ENCODE measurements at places on chromosomes 12 and 14.

DNA sequence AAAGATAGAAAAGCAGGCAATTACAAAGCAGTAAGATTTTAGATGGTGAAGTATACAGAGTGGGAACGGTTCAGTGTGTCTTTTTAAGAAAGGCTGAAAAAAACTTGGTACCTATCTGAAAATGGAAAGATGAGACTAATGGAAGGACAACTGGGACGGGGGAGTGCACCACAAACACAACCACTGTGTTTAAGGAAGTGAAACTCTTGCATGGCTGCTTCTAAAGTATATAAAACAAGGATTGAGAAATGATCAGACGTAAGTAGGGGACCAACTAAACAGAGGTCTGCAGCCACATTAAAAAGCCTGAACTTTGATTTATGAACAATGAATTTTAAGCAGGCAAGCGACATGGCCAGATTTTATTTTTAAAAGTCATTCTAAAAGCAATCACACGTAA is 328.6 kb downstream of the MDGA2 start:
- no peak for DNase-seq

DNA sequence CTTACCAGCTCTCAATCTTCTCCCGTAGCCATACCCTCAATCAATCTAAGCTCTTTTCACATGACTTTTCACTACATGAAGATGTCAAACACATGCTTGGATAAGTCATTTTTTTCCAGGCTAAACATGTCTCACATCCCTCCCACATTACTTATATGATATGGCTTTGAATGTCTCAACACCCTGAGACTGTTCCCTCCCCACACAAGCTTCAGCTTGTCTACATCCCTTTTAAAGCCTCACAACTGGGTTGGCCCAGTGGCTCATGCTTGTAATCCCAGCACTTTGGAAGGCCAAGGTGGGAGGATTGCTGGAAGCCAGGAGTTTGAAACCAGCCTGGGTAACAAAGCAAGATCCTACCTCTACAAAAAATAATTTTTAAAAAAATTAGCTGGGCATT is 18.5 kb downstream of the ANAPC5 start:
- no peak for DNase-seq

- DNase-seq: no peak
Measured at GRCh38 chr12:5456030-5456429, 24.1 kb downstream of the NTF3 start.

DNA sequence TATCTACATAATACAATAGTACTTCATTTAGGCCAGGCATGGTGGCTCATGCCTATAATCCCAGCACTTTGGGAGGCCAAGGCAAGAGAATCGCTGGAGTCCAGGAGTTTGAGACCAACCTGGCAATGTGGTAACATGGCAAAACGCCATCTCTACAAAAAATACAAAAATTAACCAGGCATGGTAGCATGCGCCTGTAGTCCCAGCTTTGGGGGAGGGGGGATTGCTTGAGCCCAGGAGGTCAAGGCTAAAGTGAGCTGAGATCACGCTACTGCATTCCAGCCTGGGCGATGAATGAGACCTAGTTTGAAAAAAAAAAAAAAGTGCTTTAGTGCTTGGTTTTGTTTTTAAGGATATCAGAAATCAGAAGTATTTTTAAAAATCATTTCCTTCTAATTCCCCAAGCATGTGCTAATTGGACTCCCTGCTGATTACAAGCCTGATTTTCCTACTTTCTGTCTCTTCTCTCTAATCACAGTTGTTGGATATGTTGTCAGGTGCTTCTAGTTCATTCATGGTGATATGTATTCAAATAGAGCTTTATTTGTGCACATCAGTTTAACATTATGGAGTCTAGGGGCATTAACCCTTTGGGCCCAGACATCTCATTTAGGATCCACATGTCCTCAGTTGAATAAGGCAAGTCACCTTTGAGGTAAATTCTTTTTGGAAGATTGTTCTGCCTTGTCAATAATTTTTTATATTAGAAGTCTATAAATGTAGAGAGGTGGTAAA is 7.0 kb upstream of the KRAS start:
- DNase-seq: no peak

- no peak for DNase-seq
Measured at GRCh38 chr12:19125325-19125724, 4.2 kb upstream of the PLEKHA5 start.

GRCh38 chr12:47411966-47412365 is 293.9 kb downstream of the RPAP3 start:
- DNase-seq: no peak

GRCh38 chr12:79662046-79662811 is 28.5 kb downstream of the PAWR start:
- DNase-seq: no peak

DNA sequence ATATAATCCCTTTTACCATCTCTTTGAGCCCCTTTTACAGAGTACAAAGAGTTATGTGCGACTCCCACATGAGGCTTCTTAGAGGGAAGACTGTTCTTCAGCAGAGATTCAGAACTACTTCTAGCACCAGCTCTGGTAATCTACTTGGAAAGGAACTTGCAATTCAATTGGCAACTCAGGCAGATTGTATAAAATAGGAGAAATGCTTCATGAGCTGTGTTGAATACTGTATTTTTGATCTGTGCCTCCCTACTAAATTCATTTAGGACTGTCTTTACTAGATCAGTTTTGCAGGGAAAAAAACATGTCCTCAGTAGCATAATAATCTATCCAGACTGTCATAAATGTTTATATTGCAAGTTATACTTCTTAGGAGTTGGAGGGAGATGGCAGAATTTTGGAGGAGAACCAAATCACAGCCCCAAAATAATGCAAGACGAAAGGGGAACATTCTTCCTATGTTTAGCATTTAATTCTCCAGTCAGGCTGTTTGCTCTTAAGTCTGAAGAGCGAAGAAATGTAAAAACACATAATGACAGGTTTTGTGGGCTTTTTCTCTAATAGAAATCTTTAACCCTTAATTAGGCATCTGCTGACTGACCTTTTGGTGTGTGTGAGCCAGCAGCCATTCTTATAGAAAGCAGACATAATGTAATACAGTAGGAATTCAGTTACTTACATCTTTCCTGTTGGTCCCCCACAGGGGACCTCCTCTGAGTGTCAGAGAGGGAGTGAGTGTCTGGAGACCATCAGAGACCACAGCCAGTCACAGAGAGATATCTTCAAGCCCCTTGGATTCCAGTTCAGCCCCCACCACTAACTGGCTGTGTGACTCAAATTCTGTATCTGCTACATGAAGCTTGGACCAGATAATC is 3.9 kb downstream of the ANO4 start:
- no peak for DNase-seq

DNA sequence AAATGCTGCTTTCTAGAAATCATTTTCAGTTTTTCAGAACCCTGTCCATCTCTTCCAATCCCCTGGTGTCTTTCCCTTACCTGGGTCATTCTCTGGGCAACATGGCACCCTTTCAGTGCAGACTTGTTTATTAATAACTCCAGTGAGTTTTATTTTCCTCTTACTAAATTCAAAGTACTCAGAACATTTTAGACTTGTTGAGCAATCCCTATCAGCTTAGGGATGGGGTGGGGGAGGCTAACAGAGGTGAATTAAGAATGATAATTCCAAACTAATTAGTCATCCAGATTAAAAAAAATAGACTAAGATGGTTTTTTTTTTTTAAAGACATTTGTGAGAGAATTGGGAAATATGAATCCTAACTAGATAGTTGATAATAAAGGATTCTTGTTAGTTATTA is 10.7 kb downstream of the GPRC5A start:
- DNase-seq: no peak

DNA sequence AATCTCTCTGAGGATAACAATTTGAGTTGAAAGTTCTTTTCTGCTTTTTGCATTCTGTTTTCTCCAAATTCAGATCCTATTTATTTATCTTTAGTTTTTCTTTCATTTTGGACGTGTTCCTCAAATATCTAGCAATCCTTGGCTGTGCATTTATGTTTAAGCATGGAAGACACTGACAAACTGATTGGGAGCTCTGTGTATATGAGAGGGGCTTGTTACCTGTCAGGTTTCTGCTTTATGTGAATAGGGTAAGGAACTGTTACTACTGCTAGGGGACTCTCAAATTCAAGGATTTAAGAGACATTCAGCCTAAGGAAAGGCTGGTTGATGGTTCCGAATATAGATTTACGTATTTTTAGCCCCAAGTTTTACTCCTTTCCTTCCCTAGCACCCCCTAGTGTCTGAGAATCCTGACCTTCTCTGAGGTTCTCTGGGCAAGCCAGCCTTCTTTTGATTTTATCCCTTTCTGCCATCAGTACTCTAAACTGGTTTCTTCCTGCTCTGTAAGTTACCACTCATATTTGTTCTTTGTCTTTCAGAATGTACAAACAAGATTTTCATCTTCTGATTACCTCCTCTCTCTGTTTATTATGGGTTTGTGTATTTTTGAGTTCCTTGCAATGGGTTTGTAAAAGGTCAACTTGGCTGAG is 30.5 kb downstream of the YLPM1 start:
- DNase-seq: peak; percentile 87

- no peak for DNase-seq
Measured at GRCh38 chr12:102759466-102759865, 157.6 kb downstream of the PAH start.

DNA sequence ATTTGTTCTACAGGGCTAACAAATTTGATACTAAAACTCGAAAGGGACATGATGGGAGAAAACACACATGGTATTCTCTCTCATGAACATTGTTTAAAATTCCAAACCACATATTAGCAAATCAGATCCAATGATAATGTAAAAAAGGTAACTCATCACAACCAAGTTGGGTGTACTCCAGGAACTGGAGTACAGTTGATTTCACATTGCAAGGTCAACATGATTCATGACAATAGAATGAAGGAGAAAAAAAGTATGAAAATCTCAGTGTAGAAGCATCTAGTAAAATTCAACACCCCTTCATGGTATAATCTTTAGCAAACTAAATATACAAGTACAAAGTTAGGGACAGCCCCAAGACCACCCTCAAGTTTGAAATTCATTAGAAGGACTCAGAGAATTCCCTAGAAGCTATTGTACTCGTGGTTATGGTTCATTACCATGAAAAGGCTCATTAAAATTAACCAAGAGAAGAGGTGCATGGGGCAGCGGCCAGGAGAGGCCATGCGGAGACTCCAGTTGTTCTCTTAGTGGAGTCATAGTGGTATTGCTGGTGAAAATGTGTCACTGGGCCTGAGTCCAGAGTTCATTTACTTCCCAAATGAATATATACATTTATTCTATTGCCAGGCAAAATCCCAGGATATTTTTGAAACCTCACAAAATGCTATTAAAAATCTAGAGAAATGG is 3.1 kb upstream of the CDCA4 start:
- no peak for DNase-seq

DNA sequence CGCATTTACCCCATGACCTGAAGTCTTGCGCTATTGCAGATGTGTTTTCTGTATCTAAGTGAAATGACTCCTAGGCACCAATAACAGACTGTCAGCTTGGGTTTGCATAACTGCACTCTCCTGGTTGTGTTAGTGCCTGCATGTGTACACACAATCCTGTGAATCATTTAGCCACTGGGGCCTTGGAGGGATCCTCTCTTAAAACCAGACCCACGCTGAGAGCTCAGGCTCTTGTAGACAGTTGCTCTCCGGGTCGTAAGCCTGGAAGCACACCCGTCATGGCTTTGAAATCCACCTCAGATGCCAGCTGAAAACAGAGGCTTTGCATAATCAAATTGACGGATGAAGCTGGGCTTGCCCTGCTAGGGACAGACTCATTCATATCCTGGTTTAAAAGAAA is 79.2 kb upstream of the RBM19 start:
- no peak for DNase-seq

DNA sequence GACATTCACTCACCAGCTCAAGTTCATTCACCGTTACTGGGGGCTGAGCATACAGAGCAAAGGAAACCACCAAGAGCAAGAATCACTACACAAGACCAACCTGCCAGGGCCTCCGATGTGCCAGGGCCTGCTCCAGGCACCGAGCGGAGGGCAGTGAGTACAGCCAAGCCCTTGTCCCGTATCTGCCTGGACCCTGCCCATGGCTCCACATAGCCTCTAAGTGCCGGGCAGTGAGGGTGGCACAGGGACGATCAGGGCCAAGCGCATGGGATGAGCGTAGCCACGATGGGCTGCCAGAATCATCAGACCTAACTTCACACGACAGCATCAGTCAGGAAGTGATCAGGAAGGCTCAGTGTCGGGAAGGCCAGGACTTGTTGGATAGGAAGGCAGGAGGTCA is 199.6 kb downstream of the BCL11B start:
- DNase-seq: no peak

GRCh38 chr14:92952481-92953298 is 29.7 kb downstream of the CHGA start:
- DNase-seq: no peak

GRCh38 chr12:6914246-6914946 is at the start of gene ENO2:
Gene ENO2, plus strand, starts transcription at chr12:6914580. Its CDS starts 1,253 bp downstream, at chr12:6915833.
- no peak for DNase-seq

- DNase-seq: no peak
Measured at GRCh38 chr14:22718091-22718490, 48.4 kb upstream of the OXA1L start.

- no peak for DNase-seq
Measured at GRCh38 chr14:104584557-104584956, 5.0 kb downstream of the C14orf180 start.

GRCh38 chr12:124508381-124509079 is 58.9 kb downstream of the NCOR2 start:
- DNase-seq: no peak

DNA sequence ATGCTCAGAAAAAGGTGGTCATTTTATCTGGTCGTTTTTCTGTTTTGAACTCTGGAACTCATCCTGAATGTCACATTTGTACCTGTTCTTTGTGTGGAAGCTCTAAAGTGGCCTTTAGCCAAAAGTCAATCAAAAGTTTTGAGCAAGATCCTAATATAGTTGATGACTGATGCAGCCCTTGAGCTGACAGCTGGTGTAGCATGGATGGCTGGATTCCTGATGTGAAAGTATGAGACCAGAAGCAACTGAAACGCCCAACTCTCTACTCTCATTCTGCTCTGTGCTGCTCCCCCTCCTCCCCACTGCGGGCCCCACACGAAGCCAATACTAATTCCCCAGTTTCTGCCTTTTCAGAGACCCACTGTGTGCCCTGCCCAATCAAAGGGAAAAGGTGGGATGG is 10.3 kb upstream of the MYH7 start:
- DNase-seq: no peak

DNA sequence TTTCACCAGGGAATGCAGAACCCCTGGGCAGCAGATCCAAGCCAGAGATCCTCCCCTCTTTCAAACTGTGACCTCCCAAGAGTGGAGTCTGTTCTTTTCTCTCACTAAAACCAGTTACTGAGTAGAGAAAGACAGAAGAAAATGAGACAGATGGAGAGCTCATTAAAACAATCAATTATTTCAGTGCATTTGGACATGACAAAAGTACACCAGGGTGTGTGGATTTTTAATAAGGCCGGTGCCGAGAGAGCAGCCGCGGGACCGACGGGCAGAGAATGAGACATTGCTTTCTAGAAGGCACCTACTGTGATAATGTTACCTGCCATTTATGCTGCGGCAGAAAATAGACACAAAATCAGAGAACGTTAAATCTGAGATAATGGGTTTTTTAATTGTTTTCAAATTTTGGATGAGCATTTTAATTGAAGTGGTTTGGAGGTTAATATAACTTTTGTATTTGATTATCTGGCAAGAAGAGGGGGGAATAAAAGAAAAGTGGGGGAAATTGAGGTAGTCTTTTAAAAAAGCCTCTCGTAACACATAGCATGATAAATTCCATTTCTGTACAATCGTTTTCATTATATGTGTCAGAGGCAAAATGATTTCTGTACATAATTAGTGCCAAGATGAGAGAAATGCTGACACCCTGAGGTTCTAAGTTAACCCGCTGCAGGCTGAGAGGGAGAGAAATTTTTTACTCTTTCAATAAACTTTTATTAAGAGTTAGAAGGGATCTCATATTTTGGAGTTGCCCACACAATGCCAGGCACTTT is 70.8 kb downstream of the HSPB8 start:
- no peak for DNase-seq
